ENCODE measurements at places on chromosomes 7 and 10. TPM values are rescaled to one million over a fixed set of nuclear protein-coding genes. Genes with fewer than 3 reads are reported as not detected.
A peak's percentile ranks its signal among the peaks of the same experiment; 100 is the strongest.

DNA sequence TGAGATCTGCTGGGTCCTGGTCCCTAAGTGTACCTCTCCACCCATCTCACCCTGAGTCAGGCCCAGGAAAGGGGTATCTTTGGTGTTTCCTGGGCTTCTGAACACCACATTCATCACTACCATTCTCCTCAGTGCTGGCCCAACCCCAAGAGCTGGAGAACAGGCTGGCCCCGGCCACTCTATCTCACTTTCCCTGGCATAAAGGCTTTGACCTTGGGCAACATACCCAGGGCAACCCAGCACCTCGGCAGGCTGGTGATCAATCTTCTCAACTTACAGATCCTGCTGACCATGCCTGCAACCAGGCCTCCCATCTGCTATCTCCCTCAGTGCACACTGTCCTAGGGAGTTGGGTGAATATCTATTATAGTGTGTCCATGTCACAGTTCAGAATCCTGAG lies 2.1 kb downstream of the VSIR start:
- DNase-seq: peak; percentile 58

GRCh38 chr7:1844336-1844950 lies 174.4 kb downstream of the ELFN1 start:
- DNase-seq: peak; percentile 15

DNA sequence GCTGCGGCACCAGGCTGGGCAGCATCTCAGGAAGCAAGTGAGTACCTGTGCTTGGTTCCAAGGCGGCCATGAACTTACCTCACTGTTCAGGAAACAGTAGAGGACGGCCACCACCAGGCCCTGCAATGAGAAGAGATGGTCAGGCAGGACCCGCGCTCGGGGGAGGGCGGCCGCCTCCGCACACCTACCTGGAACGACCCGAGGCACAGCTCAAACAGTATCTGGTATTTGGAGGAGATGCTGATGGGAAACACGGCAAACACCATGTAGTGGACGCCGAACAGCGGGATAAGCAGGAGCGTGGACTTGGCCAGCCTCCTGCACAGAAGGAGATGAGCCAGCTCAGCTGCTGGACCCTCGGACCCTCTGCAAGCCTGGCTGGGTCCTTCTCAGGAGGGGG lies 112.9 kb downstream of the VIPR2 start:
- DNase-seq: peak; percentile 50

DNA sequence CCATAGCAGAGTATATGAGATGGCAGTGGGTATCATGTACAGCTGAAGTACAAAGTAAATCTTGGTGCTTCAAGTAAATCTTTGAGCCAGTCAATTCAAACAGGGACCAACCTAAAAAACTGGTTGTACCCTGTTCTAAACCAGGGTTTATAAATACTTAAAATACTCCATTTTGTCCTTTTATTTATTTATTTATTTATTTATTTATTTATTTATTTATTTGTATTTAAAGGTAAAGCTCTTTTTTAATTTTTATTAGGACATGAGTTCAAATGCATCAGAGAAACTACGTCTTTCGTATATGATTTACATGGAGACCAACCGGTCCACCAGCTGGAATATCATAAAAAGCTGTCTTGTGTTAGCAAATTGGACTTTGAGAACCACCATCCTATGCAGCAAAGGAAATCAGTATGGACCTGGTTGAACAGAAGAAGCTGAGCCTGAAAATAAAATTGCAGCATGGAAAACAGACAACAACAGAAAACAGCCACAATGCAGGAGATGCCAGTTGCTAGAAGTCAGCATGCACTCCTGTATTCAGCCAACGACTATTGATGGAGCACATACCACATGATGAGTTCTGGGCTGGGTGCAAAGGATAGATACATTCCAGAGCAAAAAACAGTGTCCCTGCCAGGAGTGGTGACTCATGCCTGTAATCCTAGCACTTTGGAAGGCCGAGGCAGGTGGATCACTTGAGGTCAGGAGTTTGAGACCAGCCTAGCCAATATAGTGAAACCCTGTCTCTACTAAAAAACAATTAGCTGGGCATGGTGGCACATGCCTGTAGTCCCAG lies 60.0 kb downstream of the PLXNA4 start:
- DNase-seq: no peak

DNA sequence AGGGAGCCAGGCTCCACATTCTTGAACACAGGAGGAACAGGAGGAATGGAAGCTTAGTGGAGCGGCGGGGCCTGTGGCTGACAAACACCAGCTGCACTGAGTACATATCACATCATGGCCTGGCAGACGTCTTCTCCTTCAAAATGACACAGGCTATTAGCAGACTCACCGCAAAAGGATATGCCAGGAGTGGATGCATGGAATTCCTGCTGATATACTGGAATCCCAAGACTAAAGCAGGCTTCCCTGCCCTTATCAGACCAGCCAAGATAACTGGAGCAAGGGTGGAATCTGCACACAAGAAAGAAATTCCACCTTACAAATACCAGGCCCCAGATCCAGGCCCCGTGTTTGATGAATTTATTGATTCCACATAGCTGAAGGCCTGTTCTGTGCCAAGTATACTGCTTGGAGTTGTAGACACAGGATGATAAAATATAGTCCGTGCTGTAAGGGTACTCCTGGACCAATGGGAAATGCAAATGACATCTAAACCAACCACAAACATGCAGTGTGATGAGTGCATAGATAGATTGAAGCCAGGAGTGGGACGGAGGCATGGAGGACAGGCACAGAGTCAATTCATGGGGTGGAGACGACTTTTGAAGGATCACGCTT lies 480.5 kb upstream of the ZMIZ1 start:
- no peak for DNase-seq

GRCh38 chr10:46234026-46234425 lies 52.8 kb upstream of the ANTXRL start:
- no peak for DNase-seq

DNA sequence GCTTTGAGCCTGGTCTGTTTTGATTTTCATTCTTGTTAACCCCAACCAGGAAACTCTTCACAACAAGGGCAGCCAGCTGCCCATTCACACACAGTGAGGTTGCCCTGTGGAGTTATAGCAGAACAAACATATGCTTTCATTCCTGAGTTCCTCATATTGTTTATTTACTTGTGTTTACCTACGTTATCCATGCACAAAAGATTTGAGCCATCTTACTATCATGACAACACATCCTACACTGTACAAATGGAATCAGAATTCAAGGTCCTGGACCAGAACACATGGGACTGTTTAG lies 21.7 kb upstream of the BMPER start:
- no peak for DNase-seq

GRCh38 chr10:77195101-77195500 lies 442.5 kb downstream of the KCNMA1 start:
- DNase-seq: no peak

DNA sequence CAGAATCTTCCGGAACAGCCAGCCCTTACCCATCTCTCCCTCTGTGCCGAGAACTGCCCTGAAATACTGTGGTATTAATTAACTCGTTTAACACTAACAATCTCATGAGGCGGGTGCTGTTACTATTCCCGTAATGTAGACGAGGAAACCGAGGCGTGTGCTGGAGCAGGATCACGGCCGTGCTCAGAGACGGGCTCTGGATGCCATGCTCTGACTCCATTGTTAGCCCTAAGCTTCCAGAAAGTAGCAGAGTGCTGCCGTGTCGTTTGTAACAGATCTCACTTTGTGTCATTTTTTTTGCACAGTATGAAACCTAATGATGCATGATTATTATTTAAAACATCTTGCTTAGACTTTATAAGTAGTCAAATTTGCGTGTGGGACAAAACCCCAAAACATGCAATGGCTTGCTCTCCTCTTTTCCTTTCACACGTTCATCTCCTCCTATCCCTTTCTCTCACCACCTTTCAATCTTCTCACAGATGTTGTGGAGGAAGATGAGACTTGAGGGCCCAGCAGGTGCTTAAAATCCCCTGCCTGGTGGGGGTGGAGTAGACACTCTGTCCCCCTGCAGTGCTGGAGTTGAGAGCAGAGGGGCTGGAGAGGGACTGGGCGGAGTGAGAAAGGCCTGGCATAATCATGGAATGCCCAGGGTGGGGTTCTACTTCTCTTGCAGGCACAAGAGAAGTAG lies 482 bp upstream of the ACTR3C start:
- no peak for DNase-seq

DNA sequence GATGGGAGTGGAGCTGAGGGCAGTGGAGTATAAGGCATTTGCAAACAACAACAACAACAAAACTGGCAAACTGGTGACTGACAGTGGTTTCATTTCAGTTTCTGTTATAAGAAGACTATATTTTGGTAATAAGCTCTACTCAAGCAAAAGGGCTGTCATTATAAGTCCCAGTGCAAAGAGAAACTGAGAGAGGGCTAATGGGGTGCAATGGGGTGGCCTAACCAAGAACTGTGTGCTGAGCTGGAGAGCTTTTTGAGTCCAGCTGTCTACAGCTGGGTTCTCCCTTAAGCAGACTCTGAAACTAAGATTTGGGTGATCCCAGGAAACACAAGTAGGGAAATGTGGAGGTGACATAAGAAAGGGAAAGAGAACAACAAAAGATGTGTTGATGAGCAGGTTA lies 439.3 kb downstream of the ADRA2A start:
- no peak for DNase-seq

PNLIP gene
- 9,334 TPM for total RNA-seq

NPSR1 gene
- total RNA-seq: not detected

ACSM6 gene
- 2.0 TPM for total RNA-seq

FAM221A gene
- 14.8 TPM for total RNA-seq

INHBA gene
- 6.1 TPM for total RNA-seq

POU6F2 gene
- total RNA-seq: 1.6 TPM

ABCB4 gene
- 0.12 TPM for total RNA-seq

Measured in pancreas (tissue), 10 donors.